ENCODE measurements at places on chromosomes 5 and 9.

DNA sequence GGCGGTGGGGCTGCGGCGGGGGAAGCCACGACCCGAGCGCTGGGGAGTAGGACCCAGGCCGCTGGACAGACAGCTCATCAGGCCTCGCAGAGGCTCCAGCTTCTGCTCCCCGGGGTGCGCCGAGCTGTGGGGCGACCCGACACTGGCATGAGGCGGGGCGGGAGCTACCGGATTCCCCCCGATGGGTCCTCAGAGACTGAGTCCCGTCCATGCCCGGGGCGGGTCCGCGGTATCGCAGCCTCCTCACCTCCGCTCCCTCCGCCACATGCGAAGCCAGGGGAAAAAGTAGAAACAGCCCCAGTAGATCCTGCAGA, 2.6 kb upstream of the CCL27 start:
- DNase-seq: no peak

- no peak for DNase-seq
Observed at GRCh38 chr5:79418276-79418675, 95.7 kb downstream of the HOMER1 start.

DNA sequence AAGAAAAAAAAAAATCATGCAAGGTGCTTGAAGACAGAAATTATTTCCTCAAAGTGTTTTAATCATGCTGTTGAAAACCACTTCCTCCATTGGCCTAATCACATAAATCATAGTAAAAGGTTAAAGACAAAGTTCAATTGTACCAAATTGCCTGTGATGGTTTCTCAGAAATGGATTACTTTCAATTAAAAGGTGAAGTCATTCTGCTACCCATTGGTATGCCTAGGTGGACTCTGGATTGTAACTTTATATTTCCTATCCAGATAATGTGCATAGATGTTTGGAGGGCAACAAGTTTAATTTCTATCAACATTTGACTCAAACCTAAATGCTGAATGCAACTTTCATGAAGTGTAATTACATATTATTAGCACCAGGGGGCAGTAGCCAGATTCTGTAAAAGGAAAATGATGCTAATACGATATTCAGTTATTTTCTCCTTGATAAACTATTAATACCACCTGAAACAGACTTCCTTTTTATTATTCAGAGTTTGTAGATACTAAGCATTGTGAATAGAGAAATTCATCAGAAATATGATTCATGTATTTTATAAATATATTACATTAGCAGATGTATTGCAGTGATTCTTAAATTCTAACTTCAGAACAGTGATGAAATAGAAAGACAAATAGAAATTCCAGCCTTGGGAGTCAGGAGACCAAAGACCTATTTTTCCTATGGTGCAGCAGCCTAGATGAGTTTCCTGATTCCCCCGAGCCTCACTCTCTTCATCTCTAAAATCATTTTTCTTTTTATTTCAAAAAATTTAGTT, 148.2 kb downstream of the CAAP1 start:
- no peak for DNase-seq

DNA sequence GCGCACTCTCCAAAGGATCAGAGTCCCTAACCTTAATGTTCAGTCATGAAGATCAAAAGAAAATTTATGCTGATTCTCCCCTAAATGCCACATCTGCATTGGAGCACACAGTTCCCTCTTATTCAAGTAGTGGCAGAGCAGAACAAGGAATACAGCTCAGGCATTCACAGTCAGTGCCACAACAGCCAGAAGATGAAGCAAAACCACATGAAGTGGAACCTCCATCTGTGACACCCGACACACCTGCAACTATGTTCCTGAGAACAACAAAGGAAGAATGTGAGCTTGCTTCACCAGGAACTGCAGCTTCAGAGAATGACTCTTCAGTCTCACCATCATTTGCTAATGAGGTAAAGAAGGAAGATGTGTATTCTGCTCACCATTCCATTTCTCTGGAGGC, 40.0 kb downstream of the CMYA5 start:
- DNase-seq: no peak

DNA sequence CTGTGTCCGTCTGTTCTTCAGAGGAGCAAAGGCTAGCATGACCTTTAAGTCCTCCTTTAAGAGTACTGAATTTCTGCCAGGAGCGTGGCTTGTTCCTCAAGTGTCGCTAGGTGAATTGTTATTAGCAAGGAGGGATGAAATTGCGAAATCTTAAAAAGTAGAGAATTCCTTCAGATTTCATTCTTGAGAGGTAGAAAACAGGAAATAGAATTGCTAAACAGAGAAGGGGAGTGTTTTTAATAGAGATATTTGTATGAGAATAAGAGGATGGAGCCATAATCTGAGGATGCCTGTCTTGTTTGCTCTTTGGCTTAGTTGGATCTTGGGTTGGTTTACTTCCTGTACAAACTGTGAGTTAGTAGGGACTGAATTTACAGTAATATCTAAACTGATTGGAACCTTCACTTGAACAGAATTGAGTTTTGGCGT, 39.2 kb downstream of the EXOSC2 start:
- no peak for DNase-seq

- no peak for DNase-seq
Observed at GRCh38 chr9:135847833-135848232, 59.5 kb downstream of the CAMSAP1 start.

- no peak for DNase-seq
Observed at GRCh38 chr5:141778683-141779082, 96.7 kb upstream of the ARAP3 start.

DNA sequence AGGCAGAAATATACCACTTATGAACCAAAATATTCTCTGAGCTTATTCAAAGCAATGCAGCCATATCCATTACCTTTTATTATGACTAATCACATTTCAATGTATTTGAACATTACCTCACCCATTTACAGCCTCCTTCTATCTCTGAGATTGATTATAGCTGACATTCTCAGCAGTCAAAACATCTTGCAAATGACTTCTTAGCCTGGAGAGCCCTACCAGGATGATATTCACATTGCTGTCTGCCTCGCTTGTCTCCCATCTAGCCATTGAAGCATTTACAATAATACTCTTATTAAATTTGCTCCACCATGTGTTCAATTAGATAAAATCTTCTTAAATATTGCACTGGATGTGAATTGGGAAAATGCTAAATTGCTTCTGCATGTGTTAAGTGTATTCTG, 1879.9 kb upstream of the ACO1 start:
- DNase-seq: no peak

DNA sequence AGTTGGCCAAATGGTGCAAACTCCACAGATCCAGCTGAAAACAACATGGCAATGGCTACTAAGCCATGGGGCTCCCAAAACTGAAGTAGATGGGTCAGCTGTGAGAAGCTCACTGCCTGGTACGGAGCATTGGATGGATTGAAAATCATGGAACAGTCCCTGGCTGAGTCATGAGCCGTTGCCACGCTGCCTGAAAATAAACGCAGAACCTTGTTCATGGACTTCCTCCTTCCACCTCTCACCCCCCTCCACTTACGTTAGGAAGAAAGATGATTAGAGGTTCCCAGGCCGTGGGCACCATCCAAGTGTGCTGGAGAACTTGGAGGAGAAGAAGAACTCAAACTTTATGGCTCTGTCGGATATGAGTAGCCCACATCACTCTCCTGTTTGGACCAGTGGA, 6.8 kb upstream of the DIPK1B start:
- no peak for DNase-seq

- DNase-seq: no peak
Observed at GRCh38 chr9:89236955-89237573, 58.4 kb upstream of the SHC3 start.

GRCh38 chr5:8923526-8923925, 622.3 kb downstream of the SEMA5A start:
- DNase-seq: no peak

DNA sequence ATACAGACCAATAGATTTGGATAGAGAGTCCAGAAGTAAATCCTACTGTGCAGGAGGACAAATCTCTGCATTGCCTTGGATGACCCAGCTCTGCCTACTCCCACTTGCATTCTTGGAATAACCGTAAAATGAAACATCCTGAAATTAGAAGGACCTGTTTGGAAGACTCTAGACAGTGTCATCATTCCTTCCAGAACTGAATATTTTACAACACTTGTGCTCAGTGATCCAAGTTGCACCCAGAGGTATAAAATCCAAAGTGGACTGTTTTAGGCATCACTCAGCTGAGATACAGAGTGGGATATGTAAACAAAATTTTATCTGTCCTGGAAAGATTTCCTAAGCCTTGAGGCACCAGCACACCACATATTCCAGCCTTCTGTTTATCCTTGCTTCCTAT, 43.7 kb downstream of the OR2Y1 start:
- DNase-seq: no peak

DNA sequence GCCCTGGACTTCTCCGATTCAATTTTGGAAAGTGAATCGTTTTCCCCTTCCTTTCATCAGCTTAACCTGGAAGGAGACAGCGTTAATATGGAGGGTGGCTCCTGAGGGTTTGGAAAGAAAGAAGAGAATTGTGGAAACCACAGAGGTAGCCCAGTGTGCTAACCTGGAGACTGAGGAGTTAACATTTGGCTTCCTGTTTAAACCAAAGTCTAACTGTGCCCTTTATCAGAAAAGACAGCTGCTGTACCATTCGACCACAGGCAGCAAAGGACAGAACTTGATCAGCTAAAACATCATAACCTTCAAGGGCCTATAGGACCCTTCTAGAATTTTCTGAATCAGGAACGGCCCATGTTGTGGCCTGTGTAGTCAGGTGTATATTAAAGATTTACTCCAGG, 735 bp downstream of the IDNK start:
- DNase-seq: no peak

DNA sequence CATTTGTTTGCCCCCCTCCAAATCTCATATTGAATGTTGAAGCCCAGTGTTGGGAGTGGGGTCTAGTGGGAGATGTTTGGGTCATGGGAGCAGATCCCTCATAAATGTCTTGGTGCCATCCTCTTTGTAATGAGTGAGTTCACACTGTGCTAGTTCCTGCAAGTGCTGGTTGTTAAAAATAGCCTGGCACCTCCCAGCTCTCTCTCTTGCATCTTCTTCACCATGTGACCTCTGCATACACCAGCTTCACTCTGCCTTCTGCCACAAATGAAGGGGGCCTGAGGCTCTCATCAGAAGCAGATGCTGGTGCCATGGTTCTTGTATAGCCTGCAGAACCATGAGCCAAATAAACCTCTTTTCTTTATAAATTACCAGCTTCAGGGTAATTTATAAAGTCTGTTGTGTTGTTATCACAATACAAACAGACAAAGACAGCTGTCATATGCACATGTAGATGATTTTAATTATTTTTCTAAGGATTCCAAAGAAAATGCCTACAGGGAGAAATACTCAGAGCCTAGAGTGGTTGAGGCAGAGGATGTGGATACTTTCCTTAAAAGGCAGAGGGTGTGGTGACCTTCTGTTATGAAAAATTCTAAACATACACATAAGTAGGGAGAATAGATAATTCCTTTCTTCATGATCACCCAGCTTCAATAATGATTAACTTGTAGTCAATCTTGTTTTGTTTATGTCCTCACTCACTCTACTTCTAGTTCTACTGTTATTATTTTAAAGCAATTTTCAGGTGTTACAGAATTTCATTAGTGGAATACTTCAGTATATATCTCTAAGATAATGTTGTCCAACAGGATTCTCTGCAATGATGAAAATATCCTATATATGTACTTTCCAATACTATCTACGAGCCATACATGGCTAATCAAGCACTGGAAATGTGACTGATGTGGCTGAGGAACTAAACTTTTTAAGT, 75.1 kb upstream of the RANBP6 start:
- DNase-seq: no peak

DNA sequence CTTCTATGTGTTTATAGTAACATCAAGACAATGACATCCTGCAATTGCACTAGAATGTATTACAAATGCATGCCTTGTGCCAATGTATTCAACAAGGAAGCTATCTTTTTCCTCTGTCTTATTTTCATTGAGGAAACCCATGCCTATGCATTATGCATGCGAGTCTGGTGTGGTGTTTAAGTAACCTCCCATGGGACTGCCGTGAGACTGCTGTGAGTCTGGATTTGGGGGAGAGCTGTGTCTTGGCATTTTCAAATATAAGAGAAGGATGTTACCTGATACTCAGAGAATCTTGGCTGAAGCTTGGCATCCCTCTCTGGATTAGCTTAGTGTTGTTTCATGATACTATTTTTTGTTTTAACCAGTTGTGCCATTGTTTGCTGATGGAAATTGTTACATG, 98.3 kb downstream of the F2RL2 start:
- no peak for DNase-seq

DNA sequence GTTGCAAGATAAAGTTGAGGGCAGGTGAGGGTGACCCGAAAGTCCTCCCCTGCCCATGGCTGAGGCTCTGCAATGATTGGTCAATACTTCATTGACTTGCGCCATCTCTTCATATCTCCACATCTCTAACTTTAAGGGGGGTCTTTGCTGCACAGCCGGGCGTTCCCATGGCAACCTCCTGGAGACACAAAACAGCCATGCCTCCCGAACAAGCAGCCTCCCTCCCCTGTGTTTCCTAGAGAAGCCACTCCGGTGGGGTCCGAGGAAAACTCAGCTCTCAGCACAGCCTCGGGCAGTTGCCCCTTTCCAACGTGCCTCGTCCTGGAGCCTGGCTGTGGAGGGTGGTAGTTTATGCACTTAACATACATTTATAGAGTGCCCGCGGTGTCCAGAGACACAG, 57.5 kb downstream of the TSPAN17 start:
- no peak for DNase-seq

- peak; percentile 25 for DNase-seq
Observed at GRCh38 chr5:177370488-177371119, 12.9 kb downstream of the RGS14 start.

- DNase-seq: no peak
Observed at GRCh38 chr5:145579301-145579700, 255.8 kb downstream of the PRELID2 start.

GRCh38 chr5:162160401-162160800, 92.8 kb downstream of the GABRG2 start:
- no peak for DNase-seq

- no peak for DNase-seq
Observed at GRCh38 chr9:69871118-69871834, 50.7 kb downstream of the CFAP95 start.

- no peak for DNase-seq
Observed at GRCh38 chr5:51495672-51496071, 112.4 kb downstream of the ISL1 start.

- DNase-seq: no peak
Observed at GRCh38 chr5:33379757-33380156, 61.0 kb upstream of the TARS1 start.

- DNase-seq: no peak
Observed at GRCh38 chr5:55467862-55468551, 66.8 kb downstream of the PLPP1 start.

- DNase-seq: no peak
Observed at GRCh38 chr5:154053468-154053867, 14.7 kb downstream of the MFAP3 start.

Measured in stimulated activated CD8-positive, alpha-beta memory T cell treated with anti-CD3 and anti-CD28 coated beads, Interleukin-15, amount 100 ng/mL, for 4 hours (primary cell).